ENCODE measurements at places on chromosomes 11 and 22.

DNA sequence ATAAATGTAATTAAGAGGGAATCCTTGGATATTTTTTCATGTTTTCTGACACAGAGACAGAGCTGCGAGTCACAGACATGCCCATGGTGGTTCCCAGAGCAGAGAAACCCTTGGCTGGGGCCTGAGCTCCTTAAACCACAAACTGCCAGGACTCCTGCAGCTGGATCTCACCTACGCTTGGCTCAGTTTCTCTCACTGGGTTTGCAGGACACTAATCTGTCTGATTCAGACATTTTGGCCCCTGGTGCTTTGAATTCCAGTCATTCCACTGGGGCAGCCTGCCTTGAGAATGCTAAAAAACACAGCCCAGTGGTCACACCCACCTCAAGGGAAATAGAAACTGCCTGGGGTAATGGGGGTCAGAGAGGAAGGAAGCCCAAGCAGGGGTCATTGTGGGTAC lies 122.6 kb downstream of the CCDC81 start:
- DNase-seq = no peak

DNA sequence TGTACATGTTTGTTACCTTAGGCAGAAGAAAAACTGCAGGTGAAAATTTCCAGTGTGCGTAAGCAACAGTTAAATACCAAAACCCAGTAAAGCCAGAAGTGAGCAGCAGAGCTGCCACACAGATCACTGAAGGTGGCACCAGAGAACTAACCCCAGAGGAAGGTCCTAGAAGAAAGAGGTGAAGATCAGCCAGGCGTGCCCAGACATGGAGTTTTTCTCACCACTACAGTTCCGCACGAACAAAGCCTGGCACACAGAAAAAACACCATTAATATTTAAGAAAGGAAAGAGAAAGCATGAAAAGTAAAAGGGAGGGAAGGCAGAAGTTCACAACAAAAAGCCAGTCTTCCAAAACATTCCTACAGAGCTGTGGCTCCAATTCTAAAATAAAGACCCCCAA lies 60.7 kb downstream of the STK33 start:
- no peak for DNase-seq

GRCh38 chr11:100816823-100817222 lies 129.7 kb downstream of the ARHGAP42 start:
- no peak for DNase-seq

DNA sequence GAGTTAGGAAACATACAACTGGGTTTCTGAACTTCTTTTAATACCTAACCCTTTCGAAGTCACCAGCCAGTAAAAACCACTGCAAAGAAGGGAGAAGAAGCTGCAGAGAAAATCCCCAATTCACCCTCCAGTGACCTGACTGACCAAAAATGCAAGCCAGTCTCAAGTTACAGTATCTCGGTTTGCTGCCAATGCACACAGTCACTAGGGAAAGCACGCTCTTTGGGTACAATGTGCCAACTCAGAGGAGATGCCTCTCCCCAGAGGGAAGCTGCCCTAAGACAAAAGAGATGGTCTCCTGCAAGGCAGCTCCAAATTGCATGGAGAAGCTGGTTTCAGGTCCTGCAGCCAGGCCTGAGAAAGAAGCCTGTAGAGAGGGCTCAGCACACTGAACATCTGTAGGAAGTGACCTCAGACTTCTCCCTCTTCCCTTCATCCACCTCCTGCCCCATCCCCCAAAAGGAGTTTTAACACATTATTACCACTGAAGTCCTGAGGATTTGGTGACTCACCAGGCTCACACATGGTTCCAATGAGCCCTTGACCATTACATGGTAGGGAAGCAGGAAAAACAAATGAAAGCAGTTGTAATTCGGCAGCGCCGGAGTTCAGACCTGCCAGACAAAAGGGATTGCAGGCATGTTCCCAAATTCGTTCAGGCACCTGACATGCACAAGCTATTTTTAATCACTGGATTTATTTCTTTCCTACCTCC lies 90.1 kb downstream of the ETS1 start:
- peak; percentile 78 for DNase-seq

DNA sequence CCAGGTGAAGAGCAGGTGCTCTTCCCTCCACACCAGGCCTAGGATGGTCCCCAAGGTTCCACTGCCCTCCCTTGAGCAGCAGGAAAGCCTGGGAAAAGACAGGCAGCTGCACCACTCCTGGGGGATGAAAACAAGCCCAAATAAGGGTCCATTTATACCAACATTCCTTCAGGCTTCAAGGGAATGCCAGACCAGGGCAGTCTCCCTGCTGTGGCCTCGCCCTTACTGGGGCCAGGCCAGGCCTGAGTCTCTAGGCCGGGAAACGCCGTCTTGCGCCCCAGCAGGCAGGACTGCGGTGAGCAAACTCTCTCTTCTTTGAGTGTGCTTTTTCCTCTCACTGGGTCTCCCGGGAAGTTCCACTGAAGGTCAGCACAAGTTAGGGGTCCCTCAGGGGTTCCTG lies 443.5 kb downstream of the SOX6 start:
- peak; percentile 65 for DNase-seq

Measured in endodermal cell (in vitro differentiated cells).